SW 1271 (cell line): ENCODE measurements at places on chromosomes 1 and 21.
A peak's percentile ranks its signal among the peaks of the same experiment; 100 is the strongest.

DNA sequence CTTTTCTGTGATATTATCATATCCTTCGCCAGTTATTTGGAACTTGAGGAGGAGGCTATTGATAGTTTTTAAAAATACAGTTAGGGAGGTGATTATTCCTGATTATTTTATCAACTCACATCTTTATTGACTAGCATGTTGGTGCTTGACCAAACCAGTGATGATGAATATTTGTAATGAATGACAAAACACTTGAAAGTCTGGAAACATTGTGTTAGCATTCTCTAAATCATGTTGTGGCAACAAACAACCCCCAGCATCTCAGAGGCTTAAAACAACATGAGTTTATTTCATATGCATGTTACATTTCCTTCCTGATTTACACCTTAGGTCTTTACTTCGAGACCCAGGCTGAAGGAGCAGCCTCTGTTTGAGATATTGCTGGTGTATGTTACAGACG lies 10.7 kb upstream of the JUN start:
- no peak for DNase-seq

DNA sequence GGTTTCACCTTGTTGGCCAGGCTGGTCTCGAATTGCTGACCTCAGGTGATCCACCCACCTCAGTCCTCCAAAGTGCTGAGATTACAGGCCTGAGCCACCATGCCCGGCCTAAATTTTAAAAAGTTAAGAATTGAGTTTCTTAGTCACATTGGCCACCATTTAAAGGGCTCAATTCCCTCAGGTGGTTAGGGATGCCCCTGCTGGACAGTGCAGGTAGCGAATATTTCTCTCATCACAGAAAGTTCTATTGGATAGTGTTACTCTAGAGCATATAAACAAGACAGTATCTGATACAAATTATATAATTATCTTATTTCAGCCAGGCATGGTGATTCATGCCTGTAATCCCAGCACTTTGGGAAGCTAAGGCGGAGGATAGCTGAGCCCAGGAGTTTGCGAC lies 320.2 kb downstream of the ZP4 start:
- no peak for DNase-seq

DNA sequence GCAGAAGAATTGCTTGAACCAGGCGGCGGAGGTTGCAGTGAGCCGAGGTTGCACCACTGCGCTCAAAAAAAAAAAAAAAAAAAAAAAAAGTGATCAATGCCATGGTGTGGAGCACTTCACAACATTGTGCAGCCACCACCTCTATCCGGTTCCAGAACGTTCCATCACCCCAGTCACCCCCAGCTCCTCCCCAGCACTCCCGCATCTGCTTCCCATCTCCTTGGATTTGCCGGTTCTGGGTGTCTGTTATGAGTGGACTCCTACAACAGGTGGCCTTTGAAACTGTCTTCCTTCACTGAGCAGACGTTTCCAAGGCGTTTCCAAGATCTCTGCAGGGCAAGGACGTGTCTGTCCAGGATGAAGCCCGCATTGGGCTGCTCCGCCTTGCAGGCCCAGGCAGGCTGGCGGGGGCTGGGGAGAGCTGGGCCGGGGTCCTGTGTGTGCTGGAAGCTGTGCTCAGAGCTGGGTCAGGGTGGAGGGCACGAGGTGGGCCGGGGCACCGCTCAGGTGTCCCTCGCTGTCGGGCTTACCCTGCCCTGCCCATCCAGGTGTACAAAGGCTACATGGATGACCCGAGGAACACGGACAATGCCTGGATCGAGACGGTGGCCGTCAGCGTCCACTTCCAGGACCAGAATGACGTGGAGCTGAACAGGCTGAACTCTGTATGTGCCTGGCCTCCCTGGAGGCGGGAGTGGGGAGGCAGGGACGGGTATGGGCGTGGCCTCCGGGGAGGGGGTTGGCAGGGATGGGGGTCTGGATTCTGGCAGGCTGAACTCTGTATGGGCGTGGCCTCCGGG lies 14.9 kb upstream of the LRRC3 start:
- DNase-seq: no peak

DNA sequence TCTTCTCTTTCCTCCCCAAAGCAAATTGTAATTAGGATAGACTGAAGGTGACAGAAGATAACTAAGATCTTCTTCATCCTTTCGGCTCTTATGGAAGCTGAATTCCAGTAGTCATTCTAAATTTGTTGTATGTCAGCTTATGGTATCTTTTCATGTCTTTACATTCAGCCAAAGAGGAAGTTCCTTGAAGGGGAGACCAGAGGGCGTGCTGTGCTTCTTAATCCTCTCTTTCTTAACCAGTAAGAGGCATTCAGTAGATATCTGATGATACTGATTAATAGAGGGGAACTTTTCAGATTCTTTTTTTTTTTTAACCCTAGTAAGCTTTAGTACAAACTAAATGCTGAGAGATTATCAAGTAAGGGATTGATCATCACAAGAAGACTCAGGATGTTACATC lies 102.3 kb downstream of the OSBPL9 start:
- no peak for DNase-seq

DNA sequence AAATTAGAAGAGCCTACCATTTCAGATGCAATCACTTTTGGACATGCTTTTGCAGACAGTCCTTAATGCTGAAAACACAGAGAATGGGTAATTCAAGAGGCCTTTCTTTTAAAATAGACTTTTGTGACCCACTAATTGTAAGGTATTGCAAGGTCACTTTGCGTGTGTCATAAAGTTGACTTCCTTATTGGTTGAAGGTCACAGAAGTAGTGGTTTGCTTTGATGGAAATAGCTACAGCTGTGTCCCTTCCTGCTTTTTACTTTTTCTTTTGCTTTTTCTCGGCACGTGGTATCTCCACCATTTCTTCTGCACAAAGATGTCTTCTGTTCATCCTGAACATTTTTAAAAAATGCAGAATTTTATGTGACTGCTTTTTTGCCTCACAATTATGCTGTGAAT lies 146.8 kb downstream of the DYRK1A start:
- DNase-seq: no peak

DNA sequence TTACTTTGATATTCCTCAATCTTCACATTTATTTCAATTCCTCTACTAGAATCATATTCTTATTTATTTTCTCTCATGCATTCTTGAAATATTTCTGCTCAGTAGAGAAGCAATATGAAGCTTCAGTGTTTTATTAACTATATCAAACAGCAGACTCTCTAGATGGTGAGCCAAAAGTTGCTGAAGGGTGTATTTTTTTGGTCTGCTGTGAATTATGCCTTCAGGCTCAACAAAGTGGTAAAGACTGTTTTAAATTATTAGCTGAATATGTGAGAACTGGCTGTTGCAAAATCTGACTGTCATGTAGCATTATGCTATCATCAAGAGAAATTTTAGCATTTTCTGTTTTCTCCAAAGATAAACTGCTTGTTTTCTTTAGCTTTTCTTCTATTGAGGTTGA lies 24.9 kb upstream of the CDC42BPA start:
- DNase-seq: no peak

- no peak for DNase-seq
Observed at GRCh38 chr1:116504308-116505156, 66.3 kb downstream of the CD58 start.

GRCh38 chr1:210143465-210144062 lies 89.0 kb upstream of the SERTAD4 start:
- DNase-seq: no peak

DNA sequence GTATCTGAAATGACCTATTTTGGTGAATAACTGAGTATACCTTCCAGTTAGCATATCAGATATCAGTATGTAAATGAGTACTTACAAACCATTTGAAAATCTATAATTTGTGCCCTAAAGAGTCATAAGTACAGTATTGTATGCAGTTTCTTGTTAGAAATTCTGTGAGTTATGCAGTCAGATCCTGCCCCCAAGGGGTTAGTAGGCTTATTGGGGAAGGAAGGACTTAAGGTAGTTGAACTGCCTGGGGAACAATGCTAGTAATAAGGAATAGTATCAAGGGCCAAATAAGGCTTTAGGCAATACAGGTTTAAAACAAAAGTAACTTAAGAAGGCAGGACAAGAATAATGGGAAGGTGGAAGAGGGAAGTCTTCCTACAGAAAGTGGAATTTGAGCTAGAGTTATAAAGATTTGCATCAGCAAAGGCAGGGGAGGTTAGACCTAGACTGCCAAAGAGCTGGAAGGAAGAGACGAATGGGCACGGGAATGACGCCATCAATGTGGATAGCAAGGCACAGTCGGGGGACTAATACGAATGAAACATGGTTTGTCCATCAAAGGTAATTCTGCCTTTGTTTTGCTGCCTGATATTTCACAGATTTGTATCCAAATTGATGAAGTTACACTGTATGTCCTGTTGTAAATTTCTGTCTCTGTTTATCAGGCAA lies 182.9 kb upstream of the DPYD start:
- DNase-seq: no peak

- DNase-seq: no peak
Observed at GRCh38 chr1:157429601-157430240, 122.6 kb downstream of the FCRL5 start.

DNA sequence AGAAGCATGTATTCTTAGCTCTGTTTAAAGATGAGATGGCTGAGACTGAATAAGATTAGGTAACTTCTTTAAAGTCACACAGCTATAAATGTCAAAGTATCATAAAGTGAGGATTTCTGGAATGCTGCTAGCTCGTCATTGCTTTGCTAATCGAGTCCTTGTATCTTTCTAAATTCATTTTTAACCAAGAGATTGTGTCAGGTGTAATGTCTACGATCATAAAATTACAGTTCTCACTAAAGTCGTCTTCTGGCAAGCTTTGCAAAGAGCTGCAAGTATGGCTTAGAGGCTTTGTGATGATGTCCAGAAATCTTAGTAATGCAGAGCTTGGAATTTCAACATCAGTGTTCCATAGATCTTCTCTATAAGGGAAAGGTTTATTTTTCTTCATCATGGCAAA lies 569.8 kb downstream of the LMO4 start:
- DNase-seq: no peak

GRCh38 chr1:100302739-100303138 lies 36.7 kb downstream of the RTCA start:
- DNase-seq: no peak

DNA sequence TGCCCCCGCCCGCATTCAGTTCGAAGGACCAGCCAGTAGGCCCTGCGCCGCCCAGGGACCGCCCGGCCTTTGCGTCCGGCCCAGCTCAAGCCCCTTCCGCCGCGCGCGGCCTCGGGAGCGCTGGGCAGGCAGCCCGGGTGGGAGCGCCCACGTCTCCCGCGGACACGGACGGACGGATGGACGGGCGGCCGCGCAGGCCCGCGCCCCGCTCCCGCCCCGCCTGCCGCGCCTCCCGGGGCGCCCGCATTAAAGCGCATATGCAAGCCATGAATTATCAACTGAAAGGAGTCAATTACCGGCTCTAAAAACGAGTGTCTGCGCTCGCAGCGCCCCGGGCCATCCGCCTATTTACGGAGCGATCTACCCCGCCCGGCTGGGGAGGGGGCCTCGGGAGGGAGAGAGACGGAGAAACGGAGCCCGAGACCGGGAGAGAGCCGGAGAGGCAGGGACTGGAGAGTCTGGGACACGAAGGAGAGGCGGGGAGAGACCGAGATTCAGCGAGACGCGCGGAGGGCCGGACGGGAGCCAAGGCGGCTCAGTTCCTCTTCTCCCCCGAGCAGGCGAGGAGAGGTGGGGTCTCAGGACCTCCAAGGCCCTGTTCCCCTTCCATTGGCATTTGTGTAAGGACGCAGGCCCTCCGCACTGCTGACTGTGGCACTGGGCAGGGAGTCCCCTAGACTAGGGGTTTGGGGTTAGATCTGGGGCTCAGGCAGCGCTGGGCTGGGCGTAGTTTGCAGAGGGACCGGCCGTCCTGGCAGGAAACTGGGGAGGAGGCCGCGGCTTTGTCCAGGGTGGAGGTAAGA lies 41.3 kb upstream of the DMBX1 start:
- DNase-seq: no peak

GRCh38 chr1:116277840-116278540 lies 95.1 kb upstream of the ATP1A1 start:
- DNase-seq: no peak

DNA sequence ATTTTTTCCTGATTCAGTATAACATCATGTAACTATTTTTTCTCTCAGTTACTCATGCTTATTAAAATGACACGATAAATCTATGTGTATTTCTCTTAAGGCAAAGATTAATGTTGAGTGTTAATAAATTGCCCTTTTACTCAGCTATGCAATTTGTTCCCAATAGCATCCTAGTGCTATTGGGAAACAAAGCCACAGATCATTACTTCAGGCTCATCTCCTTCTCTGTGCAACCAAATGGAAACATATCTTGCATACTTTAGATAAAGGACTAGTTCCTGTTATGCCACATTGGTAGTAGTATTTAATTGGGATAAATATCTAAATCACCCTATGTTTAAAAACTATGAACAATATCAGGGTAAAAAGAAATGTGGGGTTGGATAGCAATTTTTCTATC lies 106.2 kb downstream of the PLPPR4 start:
- no peak for DNase-seq

DNA sequence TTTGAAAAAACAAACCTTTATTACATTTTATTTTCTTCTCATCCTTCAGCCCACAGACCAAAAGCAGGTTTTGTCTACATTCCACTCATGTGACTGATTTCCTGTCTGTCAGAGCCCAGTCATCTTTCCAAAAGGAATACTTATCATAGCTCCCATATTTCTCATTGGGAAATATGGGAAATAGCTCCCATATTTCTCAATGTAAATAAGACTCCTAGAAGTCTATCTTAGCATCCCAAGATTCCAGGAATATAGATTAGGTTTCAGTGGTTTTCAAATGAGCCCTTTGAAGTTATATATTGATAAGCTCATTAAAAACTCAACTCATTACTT lies 19.1 kb upstream of the NRDC start:
- DNase-seq: peak; percentile 77

DNA sequence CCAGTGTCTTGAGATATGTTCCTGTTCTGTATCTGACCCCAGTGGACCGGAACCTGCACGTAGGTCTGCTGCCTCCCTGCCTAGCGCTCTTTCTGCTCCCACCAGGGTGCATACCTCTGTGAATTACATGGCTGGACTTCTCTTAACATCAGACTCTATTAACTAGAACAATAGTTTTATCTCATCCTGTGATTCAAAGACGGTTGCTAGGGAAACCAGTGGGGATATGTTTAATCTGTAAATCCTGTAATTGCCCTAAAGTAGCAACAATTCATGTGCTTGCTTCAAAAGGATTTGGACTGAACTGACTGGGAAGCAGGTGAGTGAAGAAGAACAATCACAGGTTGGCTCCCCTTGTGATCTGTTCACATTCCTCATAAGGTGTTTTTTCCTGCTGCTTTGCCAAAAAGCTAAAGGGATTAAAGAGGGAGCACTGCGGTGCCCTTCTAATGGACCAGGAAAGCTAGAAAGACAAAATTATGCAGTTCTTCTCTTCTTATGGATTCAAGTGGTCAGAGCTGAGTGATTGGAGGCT lies 52.7 kb upstream of the DIRAS3 start:
- DNase-seq: no peak

GRCh38 chr1:228555074-228555994 lies 68.2 kb downstream of the RNF187 start:
- DNase-seq: no peak

GRCh38 chr1:221067721-221068120 lies 188.5 kb downstream of the HLX start:
- DNase-seq: no peak

- DNase-seq: no peak
Observed at GRCh38 chr1:201258763-201259230, 24.5 kb upstream of the PKP1 start.

GRCh38 chr1:203764105-203765028 lies 616 bp upstream of the LAX1 start:
- no peak for DNase-seq

GRCh38 chr1:38549191-38549590 lies 310.4 kb downstream of the RRAGC start:
- DNase-seq: no peak
